ENCODE measurements at places on chromosomes 6 and 20.

DNA sequence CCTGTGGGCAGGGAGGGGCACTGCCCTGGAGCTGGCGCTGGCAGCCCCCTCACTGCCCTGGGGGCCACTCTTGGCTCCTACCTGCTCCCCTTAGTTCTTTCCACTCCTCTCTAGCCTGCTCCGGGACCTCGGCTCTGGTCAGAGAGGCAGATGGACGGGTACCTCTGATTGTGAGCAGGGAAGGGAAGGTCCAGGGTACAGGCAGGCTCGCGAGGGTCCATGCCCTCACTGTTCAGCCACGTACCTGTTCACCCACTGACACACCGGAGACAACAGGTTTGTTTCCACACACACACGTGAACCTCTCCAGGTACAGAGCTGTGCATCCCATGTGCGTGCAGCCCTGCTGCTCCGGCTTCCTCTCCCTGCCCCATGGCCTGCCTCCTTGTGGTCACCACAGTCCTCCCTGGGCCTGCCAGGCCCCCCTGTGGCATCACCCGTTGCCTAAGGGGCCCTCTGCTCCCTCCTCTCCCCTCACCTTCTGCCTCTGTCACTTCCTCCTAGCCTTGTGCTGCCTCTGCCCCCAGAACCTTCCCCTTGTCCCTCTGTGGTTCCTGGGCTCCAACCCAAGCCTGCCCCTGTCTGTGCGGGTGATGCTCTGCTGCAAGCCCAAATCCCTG is 2.3 kb downstream of the EMILIN3 start:
- DNase-seq = no peak

DNA sequence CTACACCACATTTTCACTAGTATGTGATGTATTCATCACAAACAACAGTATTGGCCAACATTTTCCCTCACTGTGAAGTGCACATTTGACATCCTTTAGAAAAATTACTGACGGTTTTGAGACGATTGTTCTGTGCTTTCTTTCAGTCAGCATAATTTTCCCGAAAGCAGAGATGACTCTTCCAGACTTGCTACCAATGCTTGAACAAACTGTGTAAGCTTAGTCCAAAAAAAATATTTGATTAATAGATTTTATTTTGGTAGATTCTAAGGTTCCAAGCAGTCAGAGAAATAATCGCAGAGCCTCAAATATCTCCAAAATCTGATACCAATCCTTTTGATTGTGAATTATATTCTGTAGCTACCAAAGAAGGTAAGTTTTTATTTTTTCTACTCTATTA is 151.1 kb upstream of the ESR1 start:
- no peak for DNase-seq

GRCh38 chr6:17865243-17865642 is 122.2 kb downstream of the KIF13A start:
- peak; percentile 6 for DNase-seq

GRCh38 chr20:17684077-17684888 is 2.2 kb upstream of the RRBP1 start:
- no peak for DNase-seq

- DNase-seq = no peak
These were observed 33.6 kb downstream of the CDH4 start for GRCh38 chr20:61285691-61286090.

DNA sequence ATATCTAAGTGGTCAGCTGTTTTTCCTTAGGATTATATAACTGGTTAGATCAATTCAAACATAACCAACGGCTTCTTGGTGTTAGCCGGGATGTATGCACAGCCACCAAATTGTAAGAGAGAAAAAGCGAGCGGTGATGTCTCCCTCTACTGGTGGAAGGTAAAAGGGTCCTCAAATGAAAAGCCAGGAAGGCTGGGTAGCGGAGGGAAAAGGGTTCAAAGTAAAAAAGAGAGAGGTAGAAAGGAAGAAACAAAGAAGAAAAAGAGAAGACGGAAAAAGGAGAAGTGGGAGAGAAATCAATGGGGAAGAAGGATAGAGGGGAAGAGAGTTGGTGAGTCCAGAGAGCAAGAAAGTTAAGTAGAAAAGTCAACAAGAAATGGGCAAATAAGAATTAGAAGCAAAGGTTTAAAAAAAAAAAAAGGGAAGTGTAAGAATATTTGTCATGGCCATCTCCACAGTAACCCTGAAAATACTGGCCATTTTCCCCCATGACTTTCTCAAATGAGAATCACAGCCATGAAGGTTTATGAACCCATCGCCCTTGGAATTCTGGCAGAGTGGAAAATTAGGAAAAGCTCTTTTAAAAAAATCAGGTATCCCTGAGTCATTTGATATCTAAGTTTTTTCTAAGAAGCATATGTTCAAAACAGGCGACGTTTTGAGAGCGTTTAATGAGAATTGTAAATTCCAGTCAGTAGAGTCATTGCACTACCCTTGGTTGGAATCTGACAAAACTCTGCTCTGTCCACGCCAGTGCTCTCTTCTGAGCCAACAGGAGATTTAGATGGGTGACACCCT is 155.6 kb upstream of the SNX9 start:
- DNase-seq = peak; percentile 67

DNA sequence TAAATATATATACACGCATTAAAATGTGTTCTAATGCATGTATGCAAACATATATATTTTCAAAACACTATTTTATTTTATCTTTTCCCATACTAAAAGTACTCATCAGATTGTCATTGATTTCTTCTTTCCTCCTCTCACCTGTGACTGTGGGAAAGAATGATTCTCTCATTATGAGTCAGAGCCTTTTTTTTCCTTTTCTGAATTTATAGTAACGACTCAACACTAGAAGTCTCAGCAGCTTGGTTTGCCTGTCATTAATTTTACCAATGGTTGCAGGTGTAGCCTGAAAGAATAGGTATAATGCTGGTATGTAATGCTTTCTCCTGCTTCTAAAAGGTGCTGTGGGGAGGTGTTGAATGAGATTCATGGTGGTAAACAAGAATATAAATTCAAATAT is 328.7 kb downstream of the UTRN start:
- DNase-seq = no peak

GRCh38 chr6:40509086-40509485 is 78.1 kb downstream of the LRFN2 start:
- DNase-seq = no peak

DNA sequence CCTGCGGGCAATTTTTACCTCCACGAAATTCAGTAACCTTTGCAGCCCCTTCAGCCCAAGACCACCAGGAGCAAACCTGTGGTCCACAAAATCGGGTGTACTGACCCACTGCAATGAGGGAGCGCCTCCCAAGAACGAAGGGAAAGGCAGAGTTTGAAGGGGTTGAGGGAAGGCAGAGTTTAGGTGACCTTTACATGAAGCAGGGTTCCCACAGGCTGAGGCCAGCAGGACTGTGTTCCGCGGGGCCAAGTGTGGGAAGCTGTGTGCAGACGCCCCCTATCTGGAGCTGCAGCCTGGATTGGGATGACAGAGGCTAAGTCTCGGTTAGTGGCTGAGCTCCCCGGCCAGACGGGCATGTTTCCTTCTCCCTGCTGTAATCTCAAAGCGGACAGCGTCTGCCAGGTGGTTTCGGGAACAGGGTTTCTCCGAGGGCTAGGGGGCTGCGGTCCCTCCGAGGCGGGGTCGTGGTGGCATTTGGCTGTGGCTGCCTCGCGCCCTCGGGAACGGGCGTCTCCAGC is 826 bp upstream of the PYGB start:
- DNase-seq = peak; percentile 26

- no peak for DNase-seq
These were observed 27.6 kb upstream of the IRF4 start for GRCh38 chr6:363909-364308.

- no peak for DNase-seq
These were observed 86.9 kb downstream of the C6orf118 start for GRCh38 chr6:165222315-165223025.

- DNase-seq = no peak
These were observed 211.9 kb upstream of the CNR1 start for GRCh38 chr6:88377976-88378568.

- no peak for DNase-seq
These were observed 46.9 kb upstream of the ENPP5 start for GRCh38 chr6:46217671-46218131.

DNA sequence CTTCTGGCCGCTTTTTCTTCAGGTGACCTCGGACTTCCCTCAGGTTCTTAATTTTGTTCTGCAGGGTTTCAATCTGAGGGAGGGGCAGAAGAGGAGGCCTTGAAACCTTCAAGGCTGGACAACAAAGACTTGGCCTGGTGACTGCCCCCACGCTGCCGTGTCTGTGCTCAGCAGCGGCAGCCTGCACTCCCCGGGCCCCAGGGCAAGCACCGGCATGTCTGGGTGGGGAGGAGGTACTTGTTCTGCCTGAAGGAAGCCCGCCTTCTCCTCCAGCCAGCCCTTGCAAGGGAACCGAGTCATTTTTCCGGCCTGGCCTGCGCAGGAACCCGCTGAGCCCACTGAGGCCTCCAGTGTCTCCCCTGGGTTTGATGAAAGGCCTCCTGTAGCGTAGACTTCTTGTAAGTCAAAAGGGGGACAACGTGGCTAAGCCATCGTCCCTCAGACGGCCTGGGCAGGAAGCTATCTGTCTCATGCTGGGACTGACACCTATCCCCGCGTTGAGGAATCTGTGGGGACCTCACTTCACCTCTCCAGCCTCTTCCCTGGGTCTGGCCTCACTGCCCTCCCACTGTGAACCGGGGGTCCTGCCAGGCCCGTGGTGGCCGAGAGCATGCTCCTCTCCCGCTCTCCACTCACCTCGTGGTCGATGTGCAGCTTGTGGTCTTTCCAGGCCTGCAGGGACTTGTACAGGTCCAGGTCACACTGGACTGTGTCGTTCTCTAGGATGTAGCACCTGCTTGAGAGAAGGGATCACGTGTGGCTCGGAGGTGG is 119.9 kb downstream of the SULF2 start:
- no peak for DNase-seq

- no peak for DNase-seq
These were observed 22.1 kb downstream of the NUDT3 start for GRCh38 chr6:34370361-34370760.
